ENCODE measurements at places on chromosomes 13 and 19.

- no peak for ATAC-seq
Observed at GRCh38 chr13:51959773-51960172, 51.5 kb downstream of the ATP7B start.

DNA sequence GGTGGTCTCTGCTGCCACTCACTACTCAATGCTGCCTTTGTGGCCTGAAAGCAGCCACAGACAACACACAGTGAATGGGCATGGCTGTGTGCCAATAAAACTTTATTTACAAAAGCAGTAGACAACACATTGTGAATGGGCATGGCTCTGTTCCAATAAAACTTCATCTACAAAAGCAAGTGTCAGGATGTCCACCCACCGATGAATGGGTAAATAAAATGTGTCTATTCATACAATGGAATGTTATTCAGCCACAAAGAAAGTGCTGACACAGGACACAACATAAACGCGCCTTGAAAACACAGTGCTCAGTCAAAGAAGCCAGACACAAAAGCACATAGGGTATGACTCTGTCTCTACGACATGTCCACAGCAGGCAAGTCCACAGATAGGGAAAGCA is 20.1 kb downstream of the ZSCAN5A start:
- no peak for ATAC-seq

GRCh38 chr19:10364644-10365043 is 15.7 kb downstream of the TYK2 start:
- ATAC-seq: no peak

DNA sequence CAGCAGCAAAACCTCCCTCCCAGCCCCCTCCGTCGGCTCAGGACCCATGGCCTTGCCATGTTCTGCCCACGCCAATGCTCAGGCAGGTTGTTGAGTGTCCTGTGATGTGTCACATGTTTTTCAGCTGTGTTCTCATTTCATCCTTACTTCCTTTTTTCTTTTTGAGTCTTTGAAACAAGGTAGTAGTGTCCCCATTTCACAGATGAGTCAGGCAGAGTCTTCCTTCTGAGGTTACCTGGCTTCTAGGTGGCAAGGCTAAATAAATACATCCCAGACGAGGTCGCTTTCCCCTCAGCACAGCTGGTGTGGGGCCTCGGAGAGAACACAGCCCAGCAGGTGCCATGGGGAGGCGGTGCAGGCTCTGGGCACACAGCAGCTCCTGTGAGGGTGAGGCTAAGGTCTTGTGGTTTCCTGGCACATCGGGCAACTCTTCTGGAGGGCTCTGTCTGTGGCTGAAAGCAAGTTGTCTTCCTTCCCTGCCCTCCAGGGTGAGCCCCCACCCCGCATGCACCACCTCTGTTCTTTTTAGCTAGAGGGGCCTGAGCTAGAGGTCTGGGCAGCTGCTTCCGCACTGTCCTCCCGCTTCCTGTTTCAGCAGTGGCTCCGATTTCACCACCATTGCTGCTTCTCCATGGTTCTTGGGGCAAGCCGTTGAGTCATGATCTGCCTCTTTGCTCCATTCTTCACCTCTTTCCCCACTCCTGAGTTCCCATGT is 15.1 kb downstream of the PRAM1 start:
- ATAC-seq: peak; percentile 95

DNA sequence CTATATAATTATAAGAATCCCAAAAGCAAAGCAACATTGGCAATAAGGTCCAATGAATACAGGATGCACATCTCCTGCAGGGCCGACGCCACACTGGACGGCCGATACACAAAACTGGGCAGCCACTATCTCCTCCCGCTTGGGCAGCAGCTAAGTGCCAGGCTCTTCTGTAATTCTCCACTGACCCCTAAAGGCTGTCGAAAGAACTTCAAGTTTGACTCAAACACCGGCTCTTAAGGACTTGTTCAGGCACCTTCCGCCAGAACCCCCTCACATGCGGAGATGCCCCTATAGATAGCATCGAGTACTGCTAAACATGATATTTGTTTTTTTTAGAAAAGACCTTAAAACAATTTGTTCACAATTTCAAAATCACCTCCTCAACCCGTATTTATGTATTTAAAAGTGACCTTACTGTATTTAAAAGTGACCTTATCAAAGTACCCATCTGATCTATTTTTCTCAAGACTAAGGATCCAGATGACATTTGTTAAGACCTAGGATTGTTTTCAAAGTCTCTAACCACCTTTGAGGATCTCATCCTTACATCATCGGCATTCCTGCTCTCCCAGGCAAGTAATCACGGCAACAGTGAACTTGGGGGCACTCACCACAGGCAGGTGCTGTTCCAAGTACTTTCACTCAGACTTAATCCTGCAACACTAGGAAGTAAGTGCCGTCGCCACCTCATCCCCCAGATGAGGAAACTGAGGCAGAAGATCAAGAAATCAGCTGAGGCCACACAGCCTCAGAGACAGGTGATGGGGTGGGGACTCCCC is 77.8 kb downstream of the TUBGCP3 start:
- no peak for ATAC-seq

- no peak for ATAC-seq
Observed at GRCh38 chr13:22937953-22938352, 242.8 kb upstream of the SGCG start.

All from activated T-helper 17 cell treated with anti-CD3 and anti-CD28 coated beads, Interleukin-2, amount 50 U/mL, for 72 hours (primary cell).